ENCODE measurements at places on chromosomes 1 and 21. TPM values are rescaled to one million over a fixed set of nuclear protein-coding genes. Genes with fewer than 3 reads are reported as not detected.

GRCh38 chr1:30550365-30551220 lies 172.8 kb downstream of the MATN1 start:
- no peak for DNase-seq

DNA sequence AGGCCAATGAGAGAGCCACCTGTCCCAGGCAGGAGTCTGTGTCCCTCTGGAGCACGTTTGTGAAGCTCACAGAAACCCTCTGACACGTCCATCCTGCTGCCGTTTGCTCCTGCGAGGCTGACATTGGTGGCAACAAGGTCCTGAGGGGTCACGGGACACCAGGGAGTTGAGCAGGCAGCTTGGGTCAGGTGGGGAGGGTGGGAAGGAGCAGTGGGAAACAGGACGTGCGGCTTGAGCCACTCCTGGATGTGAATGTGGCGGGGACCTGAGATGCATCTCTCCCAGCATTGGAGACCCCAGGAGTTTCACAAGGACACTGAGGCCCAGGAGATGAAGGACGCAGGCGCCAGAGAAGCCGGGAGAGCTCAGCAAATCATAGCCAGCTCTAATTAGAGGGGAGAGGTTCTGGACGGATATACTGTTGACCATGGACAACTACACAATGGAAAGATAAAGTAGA lies 149.0 kb downstream of the PEX14 start:
- DNase-seq: no peak

DNA sequence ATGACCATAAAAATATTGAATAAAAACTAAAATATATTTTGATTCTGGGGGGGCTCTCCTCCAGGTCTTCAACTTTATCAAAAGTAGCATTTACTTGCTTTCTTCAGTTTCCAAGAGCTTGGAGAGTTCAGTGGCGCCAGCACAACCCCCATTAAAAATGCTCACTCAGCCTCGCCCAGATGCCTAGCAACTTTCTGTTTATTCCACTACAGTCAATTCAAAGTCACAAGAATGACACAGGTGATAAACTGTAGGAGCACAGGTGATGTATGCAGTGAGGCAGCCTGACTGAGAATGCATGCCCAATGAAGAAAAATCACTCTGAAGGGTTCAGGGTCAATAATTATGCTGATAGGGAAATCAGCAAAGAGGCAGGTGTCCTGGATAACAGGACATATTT lies 159.4 kb upstream of the ATP1B1 start:
- no peak for DNase-seq

GRCh38 chr1:167669209-167670124 lies 39.4 kb downstream of the RCSD1 start:
- DNase-seq: no peak

The FMO2 gene
- total RNA-seq: not detected

All from Daoy (cell line).